ENCODE measurements at places on chromosomes 12 and 14.

GRCh38 chr12:89354612-89355067 lies 2.3 kb upstream of the DUSP6 start:
- DNase-seq, result no peak

DNA sequence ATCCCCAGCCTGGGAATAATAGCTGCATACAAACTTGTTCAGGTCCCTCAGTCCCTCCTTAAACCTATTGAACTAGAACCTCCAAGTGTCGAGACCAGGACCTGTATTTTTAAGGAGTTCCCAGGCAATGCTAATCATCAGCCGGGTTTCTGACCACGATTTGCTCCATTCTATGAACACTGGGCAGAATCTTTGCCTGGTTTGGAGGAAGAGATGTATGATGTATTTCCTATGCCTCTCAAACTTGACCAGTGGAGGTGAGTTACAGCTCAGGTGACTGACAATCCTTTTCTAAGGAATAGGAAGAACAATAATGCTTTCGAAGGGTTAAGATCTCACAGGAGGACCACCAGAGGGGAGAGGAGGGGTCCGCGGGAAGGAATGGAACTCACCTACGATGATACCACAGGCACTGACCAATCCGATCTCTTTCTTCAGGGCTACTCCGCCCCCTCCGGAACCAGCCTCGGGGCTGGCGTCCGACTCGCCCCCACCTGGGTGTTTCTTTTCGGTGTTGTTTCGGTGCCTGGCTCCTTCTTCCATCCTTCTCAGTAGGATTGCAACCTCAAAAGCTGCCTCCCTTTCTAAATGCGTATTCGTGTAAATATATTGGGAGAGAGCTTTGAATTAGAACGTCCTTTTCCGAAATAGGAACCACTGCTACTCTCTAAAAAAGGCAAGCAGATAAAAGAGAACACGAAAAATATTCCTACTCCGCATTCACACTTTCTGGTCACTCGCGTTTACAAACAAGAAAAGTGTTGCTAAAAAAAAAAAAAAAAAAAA lies 895 bp downstream of the SLC7A8 start:
- DNase-seq, result peak; percentile 18

- DNase-seq, result no peak
Measured at GRCh38 chr14:62778852-62779251, 266.4 kb downstream of the KCNH5 start.

GRCh38 chr12:51378749-51379148 lies 12.5 kb downstream of the GALNT6 start:
- no peak for DNase-seq

GRCh38 chr14:104694991-104695659 lies 5.7 kb downstream of the INF2 start:
- no peak for DNase-seq

DNA sequence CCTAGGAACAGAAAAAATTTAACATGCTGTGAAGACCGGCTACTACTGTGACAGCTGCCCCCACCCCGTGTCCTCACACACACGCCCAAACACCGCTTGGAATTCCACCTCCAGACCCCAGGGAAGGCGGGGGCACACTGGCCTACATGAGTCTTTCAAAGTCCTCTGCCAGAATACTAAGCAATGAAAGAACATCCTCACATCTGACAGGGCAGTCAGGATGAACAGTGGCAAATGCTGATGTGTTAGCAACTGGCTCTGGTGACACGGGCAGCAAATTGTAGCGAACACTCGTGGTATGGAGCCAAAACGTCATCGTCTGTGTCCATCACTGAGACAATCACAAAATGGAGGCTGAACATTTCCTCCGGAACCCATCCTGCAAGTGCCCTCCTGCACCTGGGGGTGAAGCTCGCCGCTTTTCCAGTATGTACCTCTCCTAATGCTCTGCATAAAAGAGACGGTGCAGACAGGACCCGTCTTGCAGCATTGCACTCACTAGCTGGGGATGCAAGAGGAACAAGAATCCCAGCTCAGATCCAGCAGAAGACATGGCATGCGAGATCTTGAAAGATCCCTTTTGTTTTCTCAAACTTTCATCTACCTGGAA lies 94.8 kb downstream of the BCL11B start:
- no peak for DNase-seq

GRCh38 chr12:90794212-90794611 lies 160.8 kb downstream of the CCER1 start:
- DNase-seq, result no peak

DNA sequence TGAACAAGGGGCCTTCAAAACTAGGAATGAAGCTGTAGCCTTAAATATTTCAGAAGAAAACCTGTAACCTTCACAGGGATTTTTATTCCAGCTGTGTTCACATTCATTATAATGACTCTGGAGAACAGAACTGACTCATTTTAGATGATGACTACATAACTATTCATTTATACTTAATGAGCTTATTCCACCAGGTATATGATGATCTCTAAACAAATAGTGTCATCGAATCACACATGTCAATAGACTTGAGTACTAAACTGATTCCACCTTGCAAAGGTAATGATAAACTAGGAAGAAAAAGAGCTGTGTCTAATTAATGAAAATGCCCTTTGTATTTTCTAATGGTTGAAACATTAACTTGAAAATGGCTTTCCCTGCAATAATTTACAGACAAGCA lies 433.2 kb downstream of the PDZRN4 start:
- no peak for DNase-seq

GRCh38 chr12:109814600-109815150 lies 18.5 kb downstream of the TRPV4 start:
- DNase-seq, result no peak

DNA sequence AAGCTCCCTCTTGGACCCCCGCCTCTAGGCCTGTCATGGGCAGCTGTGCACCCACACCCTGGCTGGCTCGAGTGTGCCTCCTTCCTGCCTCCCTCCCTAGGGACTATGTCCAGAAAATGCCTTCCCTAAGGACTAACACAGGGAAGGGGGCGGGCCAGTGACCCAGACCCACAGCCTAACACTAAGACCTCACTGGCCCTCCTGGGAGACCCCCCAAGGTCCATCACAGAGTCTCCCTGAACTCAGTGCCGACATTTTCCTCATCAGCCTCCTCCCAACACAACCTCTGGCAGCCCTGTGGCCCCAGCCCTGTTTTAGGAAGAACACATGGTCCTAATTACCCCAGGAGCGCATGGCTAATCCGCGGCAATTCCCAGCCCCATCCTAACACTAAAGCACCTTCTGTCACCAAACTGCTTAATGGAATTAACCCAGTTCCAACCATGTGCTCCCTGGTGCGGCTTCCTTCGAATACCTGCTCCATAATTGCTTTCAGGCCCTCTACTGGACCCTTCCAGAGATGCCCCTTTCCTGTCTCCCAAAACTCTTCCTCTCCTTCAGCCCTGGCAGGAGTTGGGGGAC lies 5.6 kb downstream of the MSI1 start:
- no peak for DNase-seq

- no peak for DNase-seq
Measured at GRCh38 chr12:75323663-75324062, 6.5 kb downstream of the CAPS2 start.

- no peak for DNase-seq
Measured at GRCh38 chr14:51648296-51648695, 3.4 kb upstream of the FRMD6 start.

- DNase-seq, result no peak
Measured at GRCh38 chr12:121976950-121977349, 44.7 kb upstream of the BCL7A start.

- DNase-seq, result no peak
Measured at GRCh38 chr14:81122326-81122725, 98.4 kb downstream of the GTF2A1 start.

DNA sequence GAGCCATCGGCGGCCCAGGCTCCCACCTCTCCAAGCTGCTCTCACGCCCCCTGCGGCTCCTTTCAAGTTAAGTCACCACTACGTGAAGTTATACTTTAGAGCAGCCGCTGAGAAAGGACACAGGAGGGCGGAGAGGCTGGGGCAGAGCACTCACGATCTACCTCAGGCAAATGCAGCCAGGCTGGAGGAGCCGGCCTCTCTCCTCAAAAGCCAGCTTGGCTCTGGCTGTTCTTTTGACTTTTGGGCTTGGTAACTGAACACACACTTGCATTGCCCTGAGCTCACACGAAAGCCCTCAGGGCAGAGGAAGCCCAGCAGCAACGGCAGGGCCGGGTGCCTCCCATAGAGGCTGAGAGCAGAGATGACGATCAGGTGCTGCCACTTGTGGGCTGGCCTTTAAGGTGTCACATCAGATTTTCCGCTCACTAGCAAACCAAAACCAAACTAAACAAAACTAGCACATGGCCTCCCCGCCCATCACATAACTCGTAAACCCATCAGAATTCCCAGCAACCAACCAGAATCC lies 75.2 kb downstream of the PITPNM2 start:
- peak; percentile 57 for DNase-seq

DNA sequence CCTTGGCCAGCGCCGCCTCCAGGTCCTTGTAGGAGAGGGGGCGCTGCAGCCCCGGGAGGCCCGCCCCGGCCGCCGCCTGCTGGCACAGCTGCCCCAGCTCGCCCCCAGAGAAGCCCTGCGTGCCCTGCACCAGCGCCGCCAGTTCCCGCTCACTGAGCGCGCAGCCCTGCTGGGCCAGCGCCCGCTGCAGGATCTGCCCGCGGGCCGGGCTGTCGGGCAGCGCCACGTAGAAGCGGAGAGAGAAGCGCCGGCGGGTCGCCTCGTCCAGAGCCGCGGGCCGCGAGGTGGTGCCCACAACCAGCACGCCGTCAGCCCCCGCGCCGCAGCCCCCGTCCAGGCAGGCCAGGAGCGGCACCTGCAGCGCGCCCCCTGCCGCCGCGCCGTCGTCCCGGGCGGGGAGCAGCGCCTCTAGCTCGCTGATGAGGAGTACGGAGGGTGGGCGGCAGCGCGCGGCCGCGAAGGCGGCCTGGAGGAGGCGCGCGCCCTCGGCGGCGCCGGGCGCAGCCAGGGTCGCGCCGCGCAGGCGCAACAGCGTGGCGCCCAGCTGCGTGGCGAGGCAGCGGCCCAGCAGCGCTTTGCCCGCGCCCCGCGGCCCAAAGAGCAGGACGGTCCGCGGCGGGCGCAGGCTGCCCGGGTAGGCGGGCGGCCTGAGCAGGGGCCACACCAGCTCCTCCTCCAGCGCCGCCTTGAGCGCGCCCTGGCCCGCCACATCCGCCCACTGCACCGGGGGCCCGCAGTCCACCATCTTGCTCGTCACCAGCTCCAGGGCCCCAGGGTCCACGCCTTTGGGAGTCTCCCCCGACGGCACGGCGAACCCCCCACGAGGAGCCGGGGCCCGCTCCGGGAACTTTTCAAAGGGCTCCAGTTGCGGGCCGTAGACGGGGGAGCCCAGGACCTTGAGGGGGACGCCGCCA lies 27.7 kb downstream of the FIGNL2 start:
- peak; percentile 83 for DNase-seq

- DNase-seq, result no peak
Measured at GRCh38 chr12:49885663-49886461, 17.8 kb downstream of the FAIM2 start.

DNA sequence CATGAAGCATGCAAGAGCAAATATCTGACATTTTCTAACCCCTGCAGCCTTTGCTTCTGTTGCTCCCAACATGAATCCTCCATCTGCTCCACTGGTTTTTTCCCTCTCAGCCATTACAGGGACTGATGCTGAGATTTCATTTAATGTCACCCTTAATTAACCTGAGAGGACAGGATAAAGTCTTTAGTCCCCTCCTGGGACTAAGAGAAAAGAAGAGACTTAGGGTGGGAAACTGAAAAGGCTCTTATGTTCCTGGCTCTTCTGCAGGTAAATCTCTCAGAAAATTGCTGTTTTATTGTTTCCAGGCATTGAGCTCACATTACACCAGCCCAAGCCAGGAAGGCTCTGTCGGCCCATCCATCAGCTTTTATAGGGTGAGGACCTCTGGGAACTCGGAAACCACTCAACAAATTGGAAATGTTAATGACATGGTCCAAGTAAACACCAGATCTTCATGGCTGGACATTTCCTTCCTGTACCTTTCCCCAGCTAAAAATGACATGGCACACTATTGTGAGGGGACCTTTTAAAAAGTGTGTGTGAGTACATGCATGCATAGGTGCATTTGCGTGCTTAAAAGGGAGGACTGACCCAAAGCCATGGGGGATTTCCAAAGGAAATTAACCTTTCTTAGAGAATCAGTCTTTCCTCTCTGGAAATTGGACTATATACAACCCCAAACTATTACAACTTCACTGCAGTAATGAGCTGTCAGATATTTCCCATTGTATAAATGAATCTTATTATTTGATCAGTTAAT lies 408.1 kb upstream of the TMTC1 start:
- no peak for DNase-seq

DNA sequence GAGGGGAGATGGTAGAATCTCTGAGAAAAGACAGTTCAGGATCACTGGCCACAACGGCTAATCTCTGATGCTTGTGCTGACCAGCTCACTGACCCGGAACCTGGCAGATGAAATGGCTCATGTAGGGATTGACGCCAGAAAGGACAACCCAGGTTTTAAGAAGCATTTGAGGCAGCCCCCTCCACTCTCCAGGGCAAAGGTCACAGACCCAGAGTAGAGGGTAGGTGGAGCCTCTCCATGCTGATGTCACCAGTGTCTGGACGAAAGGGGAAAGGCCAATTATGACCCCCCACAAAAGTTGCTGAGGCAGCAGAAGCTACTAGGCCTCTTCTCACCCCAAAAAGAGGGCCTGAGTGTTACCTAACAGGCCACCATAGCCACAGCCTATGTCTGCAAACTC lies 1.2 kb downstream of the METTL1 start:
- DNase-seq, result no peak

DNA sequence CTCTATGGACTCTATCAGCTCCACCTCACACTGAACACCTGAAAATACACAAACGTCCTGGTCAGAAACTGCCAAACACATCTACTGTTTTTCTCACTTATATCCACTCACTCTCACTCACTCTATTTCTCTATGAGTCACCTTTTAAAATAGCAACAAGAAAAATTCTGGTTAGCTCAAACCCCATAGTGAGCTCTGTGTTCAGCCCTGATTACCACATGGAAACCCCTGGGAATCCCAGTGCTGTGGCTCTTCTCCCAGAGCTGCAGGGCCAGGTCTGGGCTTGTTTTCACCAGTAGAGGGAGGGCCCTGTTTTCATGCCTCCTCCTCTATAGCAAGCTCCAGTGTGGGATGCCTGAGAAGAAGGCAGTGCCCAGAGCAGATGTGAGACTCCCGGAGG lies 1126.1 kb downstream of the TMEM121 start:
- DNase-seq, result no peak

- DNase-seq, result no peak
Measured at GRCh38 chr12:108610856-108611605, 13.1 kb upstream of the TMEM119 start.

DNA sequence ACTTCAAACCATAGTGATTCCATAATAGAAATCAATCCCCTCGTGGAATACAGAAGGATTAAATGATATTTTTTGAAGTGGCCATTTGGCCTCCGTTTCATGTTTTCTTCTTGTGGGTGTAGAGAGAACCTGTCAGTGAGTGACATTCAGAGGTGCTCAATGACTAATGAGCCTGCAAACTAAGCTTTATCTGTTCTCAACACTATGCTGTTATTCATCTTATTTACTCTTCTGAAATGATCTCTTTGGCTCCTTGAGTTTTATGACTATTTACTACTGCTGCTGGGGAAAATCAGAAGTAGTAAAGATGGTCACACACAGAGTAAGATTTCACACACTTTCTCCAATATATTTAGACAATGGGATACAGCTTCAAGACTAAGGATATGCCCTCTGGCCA lies 30.4 kb downstream of the ATP2B1 start:
- DNase-seq, result no peak

- DNase-seq, result no peak
Measured at GRCh38 chr12:117461732-117462131, 100.3 kb upstream of the NOS1 start.

Data from stimulated activated CD4-positive, alpha-beta T cell treated with anti-CD3 and anti-CD28 coated beads, Interleukin-12 subunit alpha, Interleukin-12 subunit beta, amount 100 ng/mL, for 4 hours (primary cell).